Stimulated activated CD8-positive, alpha-beta memory T cell treated with anti-CD3 and anti-CD28 coated beads, Interleukin-4, amount 100 ng/mL, for 48 hours (primary cell): ENCODE measurements at places on chromosomes 13 and 19.

GRCh38 chr13:46736541-46737310 lies 60.2 kb downstream of the ESD start:
- no peak for DNase-seq

DNA sequence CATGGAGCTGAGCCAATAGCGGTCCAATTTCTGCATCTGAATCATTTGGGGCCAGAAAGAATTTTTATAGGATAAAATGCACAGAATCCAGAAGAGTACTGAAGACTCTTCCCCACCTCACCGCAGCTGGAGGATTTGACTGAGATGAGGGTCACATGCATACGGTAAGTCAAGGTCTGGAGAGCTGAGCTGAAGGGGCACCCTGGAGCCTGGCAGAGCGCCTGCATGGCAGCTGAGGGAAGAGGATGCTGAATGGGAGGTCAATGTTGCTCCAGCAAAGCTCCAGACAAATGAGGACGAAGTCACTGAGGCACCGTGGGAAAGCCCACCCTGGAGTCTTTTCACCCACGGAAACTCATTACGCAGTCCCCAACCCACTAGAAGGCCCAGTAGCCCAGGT lies 43.4 kb upstream of the ATP12A start:
- no peak for DNase-seq

- no peak for DNase-seq
Observed at GRCh38 chr13:112623051-112623711, 35.2 kb upstream of the TUBGCP3 start.

- peak; percentile 58 for DNase-seq
Observed at GRCh38 chr19:35332817-35333216, 3.8 kb downstream of the CD22 start.

DNA sequence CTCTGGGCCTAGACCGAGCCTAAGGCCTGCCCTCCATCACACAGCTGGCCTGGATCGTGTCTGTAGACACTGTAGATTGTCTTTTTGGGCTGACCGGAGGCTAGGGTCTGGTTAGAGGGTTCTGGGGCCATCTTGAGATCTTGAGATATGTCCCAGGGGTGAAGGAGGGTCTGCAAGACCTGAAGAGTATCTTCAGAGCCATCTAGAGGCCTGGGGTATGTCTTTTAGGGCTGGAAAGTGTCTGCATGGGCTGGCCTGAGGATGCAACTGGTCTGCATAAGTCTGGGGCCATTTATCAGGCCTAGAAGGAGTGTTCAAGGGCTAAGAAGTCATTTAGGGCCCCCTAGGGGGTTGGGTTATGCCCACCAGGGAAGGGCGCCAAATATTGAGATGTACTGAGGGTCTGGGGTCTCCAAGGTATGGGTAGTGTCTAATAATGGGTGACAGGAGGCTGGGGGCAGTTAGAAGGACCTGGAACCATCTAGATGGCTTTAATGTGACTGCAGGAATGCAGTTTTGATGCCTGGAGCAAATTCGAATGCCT lies 555 bp downstream of the SCAF1 start:
- no peak for DNase-seq

GRCh38 chr13:83007226-83007625 lies 875.0 kb downstream of the SLITRK1 start:
- no peak for DNase-seq

GRCh38 chr19:15291089-15291488 lies 41.2 kb downstream of the BRD4 start:
- no peak for DNase-seq

DNA sequence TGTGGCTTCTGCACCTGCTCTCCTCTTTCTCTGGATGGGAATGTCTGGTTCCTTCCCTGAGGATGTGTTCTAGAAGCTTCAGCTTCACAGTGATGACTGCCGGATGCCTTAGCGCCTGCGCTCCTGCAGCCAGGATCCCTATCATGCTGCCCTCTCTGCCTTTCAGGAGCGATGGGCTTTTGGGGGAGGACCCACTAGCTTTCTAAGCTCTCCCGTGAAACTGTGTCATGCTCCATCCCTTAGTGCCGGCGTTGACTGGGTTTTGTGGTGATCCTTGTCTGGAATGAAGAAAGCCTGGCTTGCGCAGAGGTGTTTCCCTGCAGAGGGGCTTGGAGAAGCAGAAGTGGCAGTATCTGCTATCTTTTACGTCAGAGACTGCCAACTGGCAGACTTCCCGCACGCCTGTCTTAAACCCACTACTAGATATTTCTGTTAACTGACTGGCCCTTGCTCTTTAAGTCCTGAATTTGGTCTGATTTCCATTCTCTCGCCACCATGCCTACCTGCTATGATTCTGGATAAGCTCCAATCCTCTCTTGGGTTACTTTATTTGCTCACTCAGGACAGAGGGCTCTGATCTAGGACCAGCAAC lies 3.8 kb upstream of the KMT2B start:
- DNase-seq = peak; percentile 40

GRCh38 chr13:76697288-76697687 lies 188.9 kb downstream of the KCTD12 start:
- DNase-seq = no peak

GRCh38 chr19:35986664-35987570 lies 8.1 kb upstream of the SDHAF1 start:
- DNase-seq = peak; percentile 39

GRCh38 chr19:34461375-34462100 lies 20.0 kb upstream of the WTIP start:
- DNase-seq = no peak

DNA sequence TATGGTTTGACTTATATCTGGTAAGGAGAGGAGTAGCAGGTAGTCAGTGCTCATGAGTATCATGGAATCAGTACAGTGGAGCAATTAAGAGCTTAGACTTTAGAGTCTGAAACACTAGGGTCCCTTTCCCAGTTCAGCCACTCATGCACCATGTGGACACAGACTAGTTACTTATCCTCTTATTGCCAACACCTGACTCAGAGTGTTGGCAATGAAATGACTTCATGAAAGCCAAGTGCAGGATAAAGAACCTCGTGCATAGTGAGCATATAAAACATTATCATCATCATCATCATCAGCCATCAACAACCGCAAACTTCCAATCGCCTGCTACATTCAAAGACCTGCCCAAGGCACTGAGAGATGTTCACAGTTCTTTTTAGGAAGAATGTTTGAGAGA lies 164.2 kb downstream of the FOXO1 start:
- DNase-seq = no peak

DNA sequence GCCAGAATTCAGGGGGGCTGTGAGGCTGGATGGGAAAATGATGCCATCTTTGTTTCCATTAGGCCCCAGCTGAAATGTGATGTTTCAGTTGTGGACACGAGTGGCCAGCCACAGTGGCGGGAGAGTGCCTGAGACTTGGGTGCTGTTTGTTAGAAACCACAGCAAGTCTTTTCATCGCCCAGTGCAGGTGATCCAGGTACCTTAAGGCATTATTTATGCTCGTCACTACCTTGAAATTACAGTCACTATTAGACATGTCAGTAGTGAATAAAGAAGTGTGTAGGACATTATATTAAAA lies 82.5 kb upstream of the TM9SF2 start:
- DNase-seq = peak; percentile 24

- DNase-seq = no peak
Observed at GRCh38 chr13:74256969-74257368, 122.8 kb upstream of the KLF12 start.

GRCh38 chr19:52535771-52536447 lies 8.4 kb downstream of the ZNF808 start:
- peak; percentile 95 for DNase-seq

DNA sequence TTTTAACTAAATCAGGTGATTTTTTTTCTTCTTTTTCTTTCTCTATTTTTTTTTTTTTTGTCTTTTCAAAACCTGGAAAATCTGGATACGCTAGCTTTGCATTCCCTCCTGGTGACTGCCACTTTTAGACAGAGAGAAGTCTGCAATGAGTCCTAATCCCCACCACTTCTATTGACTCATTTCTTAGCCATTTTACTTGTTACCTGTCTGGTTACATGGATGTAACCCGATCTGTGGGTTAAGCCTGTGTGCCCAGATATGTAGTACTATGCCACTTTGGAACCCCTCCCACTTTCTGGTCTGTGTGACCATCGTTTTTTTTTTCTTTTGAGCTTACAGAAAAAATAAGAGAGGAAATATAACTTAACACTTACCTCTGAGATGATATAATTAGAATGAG lies 817.8 kb upstream of the PCDH9 start:
- no peak for DNase-seq

DNA sequence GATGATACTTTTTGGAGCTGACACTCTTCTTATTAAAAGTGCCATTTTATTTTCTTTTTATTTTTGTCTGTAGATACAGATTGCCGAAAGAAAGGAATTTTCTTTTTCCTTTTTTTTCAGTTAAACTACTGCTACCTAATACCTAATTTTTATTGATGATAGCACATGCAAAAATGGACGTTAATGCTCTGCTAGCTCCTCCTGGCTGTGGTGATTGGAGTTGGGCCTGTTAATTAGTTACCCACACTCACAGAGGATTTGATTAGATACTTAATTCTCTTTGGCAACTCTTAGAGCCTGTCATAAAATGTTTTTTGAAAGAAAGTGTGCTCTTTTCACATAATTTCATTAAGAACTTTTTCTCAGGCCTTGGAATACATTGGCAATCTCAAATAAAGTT lies 366.8 kb downstream of the DCT start:
- DNase-seq = no peak

GRCh38 chr19:48638831-48639381 lies 1.7 kb upstream of the DBP start:
- DNase-seq = no peak

- peak; percentile 49 for DNase-seq
Observed at GRCh38 chr19:56333506-56333905, 18.9 kb upstream of the ZSCAN5A start.

- no peak for DNase-seq
Observed at GRCh38 chr13:24738366-24738847, 25.6 kb upstream of the RNF17 start.

DNA sequence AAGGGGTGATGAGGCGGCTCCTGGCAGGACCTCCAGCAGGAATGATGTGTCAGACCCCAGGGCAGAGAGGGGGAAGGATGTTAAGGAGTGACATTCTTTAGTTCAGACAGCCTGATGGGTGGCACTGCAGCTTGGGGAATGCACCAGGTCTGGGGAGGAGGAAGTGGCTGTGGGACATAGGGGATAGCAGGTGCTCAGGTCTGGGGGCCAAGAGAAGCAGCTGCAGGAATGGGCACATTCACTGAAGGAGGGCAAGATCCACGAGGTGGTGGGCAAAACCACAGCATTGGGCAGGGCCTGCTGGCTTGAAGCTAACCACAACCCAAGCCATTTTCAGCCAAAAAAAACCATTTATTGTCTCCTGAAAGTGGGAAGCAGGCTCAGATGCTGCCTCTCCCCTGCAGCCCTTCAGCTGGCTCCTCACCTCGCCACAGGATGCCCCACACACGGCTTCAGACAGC lies 26.5 kb downstream of the COMP start:
- DNase-seq = no peak

GRCh38 chr13:37442996-37443395 lies 155.6 kb downstream of the POSTN start:
- DNase-seq = no peak

- DNase-seq = no peak
Observed at GRCh38 chr13:23960566-23961156, 63.4 kb upstream of the C1QTNF9B start.

GRCh38 chr13:62119739-62120700 lies 704.4 kb upstream of the PCDH20 start:
- DNase-seq = no peak

DNA sequence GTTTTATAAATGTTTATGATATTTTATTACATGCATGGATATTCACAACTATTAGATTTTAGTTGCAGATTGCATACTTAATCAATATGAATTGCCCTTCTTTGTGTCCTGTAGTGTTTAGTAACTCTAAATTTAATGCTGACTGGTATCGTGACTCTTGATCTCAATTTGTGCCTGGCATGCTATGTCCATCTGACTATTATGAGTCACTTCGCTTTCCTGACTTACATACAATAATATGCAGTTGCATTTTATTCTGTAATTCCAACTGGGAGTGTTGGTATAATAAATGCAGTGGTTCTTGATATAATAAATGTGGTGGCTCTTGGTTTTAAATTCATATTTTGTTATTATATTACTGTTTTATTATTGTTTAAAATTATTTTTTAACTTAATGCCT lies 277.5 kb downstream of the LIG4 start:
- no peak for DNase-seq
